Activated CD4-positive, alpha-beta T cell treated with anti-CD3 and anti-CD28 coated beads, Interleukin-2, amount 10 ng/mL, durations not matched to agents 24 days and 14 days (primary cell): ENCODE measurements at places on chromosomes 12 and 14. TPM values are rescaled to one million over a fixed set of nuclear protein-coding genes. Genes with fewer than 3 reads are reported as not detected.

- no peak for DNase-seq
- H3K27ac ChIP-seq, result no peak overlapping the region
These were observed 128.5 kb downstream of the PIK3C2G start for GRCh38 chr12:18389820-18390219.

DNA sequence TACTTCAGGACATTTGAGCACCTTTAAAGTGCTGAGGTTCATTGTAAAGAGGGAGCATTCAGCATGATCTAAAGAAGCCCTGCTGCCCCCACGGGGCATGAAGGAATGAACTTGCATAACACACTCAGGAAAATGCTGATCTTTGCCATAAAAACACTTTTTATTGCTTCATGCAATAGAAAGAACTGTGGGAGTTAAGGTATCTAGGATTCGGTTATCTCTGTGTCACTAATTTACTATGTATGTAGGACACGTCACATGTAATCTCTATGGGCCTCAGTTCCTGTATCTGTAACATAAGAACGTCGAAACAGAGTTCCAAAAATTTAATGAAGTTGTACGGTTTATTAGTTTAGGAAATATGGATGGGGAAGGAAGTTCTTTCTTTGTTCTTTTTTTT is 33.0 kb downstream of the BTBD7 start:
- H3K4me1 ChIP-seq, result peaks cover 3% of the 10 kb centered on the region
- no peaks in the 10 kb centered on the region for H3K27me3 ChIP-seq
- H3K36me3 ChIP-seq, result peaks cover 2% of the 10 kb centered on the region

DNA sequence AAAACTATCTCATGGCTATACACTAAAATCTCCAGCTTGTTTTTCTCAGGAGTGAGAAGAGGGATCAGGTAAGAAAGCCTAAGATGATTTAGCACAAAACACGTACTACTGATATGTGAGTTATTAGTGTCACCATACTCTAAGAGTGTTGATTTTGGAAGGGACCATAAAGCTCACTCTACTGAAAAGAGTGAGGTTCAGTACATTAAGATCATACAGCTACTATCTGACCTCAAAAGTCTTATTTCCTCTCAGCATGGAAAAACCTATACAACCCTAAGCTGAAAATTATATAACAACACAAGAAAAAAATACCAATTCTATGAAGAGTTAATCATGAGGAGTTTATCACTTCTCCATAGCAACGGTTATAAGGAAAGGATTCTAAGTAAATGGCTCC is 19.5 kb downstream of the SNW1 start:
- no peaks in the 10 kb centered on the region for H3K27me3 ChIP-seq
- peak overlapping the region; percentile 7 for H3K27ac ChIP-seq
- DNase-seq, result no peak
- H3K36me3 ChIP-seq, result peaks cover 53% of the 10 kb centered on the region

DNA sequence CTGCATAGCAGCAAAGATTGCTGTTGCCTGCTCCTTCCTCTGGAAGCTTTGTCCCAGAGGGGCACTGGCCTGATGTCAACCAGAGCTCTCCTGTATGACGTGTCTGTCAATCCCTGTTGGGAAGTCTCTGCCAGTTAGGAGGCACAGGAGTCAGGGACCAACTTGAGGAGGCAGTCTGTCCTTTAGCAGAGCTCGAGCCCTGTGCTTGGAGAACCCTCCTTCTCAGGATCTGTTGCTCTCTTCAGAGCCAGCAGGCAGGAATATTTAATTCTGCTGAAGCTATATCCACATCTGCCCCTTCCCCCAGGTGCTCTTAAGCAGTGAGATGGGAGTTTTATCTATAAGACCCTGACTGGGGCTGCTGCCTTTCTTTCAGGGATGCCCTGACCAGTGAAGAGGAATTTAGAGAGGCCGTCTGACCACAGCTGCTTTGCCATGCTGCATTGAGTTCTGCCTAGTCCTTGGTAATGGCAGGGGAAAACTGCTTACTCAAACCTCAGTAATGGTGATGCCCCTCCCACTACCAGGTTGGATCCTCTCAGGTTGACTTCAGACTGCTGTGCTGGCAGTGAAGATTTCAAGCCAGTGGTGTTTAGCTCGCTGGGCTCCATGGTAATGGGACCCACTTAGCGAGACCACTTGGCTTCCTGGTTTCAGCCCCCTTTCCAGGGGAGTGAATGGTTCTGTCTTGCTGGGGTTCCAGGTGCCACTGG is 218.6 kb upstream of the SLC38A2 start:
- no peak overlapping the region for H3K4me3 ChIP-seq
- DNase-seq, result no peak
- H3K27me3 ChIP-seq, result no peaks in the 10 kb centered on the region
- H3K36me3 ChIP-seq, result peaks cover 29% of the 10 kb centered on the region
- H3K27ac ChIP-seq, result no peak overlapping the region

DNA sequence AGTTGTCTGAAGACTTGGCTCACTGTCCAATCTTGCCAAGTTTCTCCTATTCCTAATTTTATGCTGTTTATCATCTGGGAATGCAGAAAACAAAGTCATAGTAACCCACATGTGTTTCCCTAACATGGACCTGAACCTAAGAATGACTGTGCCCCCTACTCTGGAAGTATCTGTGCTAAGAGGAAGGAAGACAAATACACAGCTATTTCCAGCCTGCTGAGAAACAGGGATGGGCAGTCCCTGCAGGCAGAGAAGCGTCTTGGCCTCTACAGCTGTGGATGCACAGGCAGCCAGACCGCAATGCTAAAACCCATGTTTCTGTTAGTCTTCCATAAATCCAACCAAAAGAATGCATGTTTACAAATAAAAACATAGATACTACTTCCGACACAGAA is 56.2 kb downstream of the DUSP16 start:
- peaks cover 1% of the 10 kb centered on the region for H3K27me3 ChIP-seq
- H3K4me3 ChIP-seq, result peak overlapping the region; percentile 64
- DNase-seq, result peak; percentile 56
- H3K36me3 ChIP-seq, result peaks cover 34% of the 10 kb centered on the region
- peaks cover 57% of the 10 kb centered on the region for H3K4me1 ChIP-seq

DNA sequence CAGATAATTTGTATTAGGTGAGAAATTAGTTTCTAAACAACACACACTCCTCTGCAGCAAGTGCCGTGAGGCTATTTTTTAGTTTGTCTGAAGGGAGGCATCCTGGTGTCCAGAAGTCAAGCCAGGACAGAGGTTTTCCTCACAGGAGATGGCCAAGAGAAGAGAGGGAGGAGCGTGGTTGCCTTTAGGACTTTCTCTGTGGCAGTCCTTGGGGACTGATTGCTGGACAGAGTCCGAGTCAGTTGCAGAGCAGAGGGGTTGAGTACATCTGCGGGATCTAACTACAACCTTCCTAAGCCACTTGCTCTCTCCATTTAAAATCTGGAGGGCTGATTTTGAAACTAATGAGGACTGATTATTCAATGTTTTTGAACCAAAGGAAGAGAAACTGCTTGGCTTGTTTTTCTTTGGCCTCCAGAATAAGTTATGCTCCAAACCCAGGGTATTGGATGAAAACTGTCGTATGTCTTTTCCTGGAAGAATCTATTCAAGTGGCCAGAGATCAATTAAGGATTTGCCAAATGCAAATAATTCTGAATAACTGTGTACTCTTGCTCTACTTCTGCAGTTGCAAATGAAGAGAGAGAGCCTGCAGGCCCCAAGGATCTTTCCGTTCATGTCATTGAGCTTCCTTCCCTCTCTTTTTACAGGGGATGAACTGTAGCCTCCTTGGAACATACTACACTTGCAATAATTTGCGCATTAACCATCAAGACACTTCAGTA is 1.2 kb downstream of the SLCO1C1 start:
- no peak overlapping the region for H3K27ac ChIP-seq
- no peaks in the 10 kb centered on the region for H3K4me1 ChIP-seq
- no peak overlapping the region for H3K4me3 ChIP-seq
- H3K36me3 ChIP-seq, result no peaks in the 10 kb centered on the region
- H3K27me3 ChIP-seq, result no peaks in the 10 kb centered on the region

GRCh38 chr12:71626098-71626497 is 37.5 kb downstream of the ZFC3H1 start:
- H3K36me3 ChIP-seq, result peaks cover 63% of the 10 kb centered on the region
- H3K27ac ChIP-seq, result peak overlapping the region; percentile 62
- peaks cover 14% of the 10 kb centered on the region for H3K4me1 ChIP-seq
- peak overlapping the region; percentile 70 for H3K4me3 ChIP-seq
- no peak for DNase-seq

PRKD1 gene
- total RNA-seq, result not detected in 2 replicates

CMTM5 gene
- not detected in 2 replicates for total RNA-seq

IGF1 gene
- 1.1 and 1.8 TPM in 2 replicates for total RNA-seq

KCNC2 gene
- total RNA-seq, result not detected in 2 replicates

PTHLH gene
- not detected in 2 replicates for total RNA-seq

AKAP3 gene
- 0.42 and 1.1 TPM in 2 replicates for total RNA-seq
